ENCODE measurements at places on chromosomes 12 and 14.

DNA sequence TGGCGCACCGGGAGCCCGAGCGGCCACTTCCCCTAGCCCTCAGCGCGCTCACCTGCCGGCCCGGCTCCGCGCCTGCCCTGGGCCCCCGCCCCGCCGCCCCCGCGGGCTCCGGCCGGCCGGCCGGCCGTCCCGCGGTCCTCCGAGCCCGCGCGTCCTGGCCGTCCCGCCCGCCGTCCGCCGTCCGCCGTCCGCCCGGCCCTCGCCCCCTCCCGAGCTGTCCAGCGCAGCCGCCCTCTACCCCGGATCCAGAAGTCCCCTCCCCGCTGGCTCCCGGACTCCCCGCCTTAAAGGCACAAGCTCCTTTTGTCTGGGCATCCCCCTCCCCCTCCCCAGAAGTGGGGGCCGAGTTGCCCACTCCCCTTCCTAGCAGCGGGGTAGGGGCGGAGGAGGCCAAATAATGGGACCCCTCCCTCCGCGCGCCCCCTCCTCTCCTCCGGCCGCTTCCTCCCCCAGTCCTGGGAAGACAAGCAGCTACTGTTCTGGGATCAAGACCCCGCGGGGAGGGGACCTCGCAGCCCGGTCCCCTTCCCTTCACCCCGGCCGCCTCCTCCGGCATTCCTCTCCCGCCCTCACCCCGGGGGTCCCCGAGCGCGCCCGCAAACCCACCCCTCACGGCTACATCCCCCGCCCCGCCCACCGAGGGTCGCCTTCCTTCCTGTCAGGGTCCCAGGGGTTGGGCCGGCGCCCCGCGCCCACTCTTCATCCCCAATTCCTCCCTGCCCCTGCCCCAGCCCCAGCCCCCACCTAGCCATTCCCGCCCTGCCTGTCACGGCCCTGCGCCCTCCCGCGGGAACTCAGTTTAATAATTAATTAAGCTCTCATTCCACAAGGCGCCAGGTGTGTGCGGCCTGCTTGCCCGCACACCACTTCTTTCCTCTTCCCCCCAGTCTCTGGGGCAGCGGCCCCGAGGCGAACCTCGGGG is at the start of gene ADCY6:
Gene ADCY6, minus strand, starts transcription at position 236 of the 922 bp plus-strand sequence. CDS start 5,655 bp downstream, outside the sequence.
- peak; percentile 81 for DNase-seq

GRCh38 chr14:51805541-51805940 is 54.9 kb upstream of the GNG2 start:
- DNase-seq, result no peak

DNA sequence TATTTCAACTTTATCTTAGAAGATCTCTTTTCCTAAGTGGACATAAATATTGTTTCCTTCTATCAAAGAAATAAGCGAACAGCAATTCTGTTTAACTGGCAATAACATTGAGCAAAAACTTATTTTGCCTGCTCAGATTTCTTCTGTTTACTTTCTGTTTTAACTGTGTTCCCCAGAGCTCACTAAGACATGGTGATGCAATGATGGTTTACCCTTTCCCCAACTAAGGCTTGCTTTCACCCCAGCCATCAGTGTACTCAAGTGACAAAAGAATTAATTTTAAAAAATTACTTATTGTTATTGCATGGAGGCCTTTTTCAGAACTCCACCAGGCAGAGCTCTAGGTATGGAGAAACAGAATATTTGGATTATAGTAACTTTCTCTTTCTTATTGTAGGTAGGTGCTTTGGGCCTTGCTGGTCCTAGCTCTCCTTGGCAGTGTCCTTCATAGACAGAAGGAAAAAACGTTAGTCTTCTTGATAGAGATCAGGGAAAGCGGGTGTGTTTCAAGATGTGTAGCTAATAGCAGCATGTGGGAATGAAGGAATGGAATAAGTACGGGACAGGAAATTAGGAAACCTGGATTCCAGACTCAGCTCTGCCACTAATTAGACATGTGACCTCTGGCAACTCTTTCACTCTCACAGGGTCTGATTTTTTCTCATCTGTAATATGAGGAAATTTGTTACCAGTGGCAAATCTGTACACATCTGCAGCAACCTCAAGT is 14.6 kb upstream of the DDHD1 start:
- DNase-seq, result no peak

DNA sequence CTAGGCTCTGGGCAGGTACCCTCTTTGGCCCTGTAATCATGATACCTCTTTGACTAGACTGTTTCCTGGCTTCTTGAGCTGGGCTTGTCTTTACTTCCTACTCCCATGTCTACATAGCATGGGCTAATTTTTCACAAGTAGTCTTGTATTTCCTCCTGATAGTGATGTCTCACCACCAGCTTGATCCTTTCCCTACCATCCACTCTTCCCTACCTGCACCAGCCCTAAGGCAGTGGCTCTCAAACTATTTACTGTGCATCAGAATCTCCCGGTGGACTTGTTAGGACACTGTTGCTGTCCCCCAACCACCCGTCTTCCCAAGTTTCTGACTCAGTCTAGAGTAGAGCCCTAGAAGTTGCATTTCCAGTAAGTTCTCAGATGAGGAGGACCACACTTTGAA is 162.7 kb upstream of the AMIGO2 start:
- DNase-seq, result no peak

- DNase-seq, result no peak
Measured at GRCh38 chr12:116600959-116601918, 42.1 kb downstream of the MAP1LC3B2 start.

GRCh38 chr14:100654025-100654813 is 67.0 kb upstream of the BEGAIN start:
- no peak for DNase-seq

DNA sequence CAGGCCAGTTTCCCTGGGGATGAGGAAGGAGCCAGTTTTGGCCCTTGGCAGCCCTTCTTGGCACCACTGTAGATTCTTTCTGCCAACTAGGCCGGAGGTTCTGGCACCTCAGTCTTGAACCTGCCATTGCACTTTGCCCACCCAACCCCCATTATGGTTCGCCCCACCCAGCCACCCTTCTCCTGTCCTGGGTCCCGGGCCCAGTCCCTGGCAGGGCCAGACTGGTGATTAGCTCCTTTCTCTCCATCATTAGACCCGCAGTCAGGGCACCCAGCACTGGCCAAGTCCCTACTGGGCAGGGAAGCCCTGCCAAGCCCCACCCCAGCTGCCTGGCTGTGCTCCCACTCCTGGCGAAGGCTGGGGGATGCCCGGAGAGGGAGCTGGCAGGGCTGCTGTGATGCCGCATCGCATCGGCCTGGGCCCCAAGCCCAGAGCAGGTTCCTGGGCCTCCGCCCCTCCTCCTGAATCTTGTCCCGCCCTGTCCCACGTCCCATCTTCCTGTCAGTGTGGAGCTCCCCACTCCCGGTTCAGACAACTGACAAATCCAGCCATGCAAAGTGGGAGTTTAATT is 9.8 kb downstream of the FAM222A start:
- peak; percentile 57 for DNase-seq

- no peak for DNase-seq
Measured at GRCh38 chr12:128133321-128134073, 133.5 kb upstream of the TMEM132C start.

GRCh38 chr14:56868660-56869059 is 58.4 kb upstream of the OTX2 start:
- peak; percentile 69 for DNase-seq

- no peak for DNase-seq
Measured at GRCh38 chr12:30980955-30981662, 54.6 kb downstream of the TSPAN11 start.

All from cerebellar cortex (tissue), 1 donor.